T1000 (cell line): ENCODE measurements at places on chromosomes 7 and 10.

GRCh38 chr7:42247301-42247700, 10.3 kb upstream of the GLI3 start:
- no peak for DNase-seq

GRCh38 chr10:29957236-29957635, 102.2 kb downstream of the JCAD start:
- DNase-seq, result no peak

- DNase-seq, result no peak
These were observed 25.4 kb upstream of the EXOC6 start for GRCh38 chr10:92822964-92823363.

DNA sequence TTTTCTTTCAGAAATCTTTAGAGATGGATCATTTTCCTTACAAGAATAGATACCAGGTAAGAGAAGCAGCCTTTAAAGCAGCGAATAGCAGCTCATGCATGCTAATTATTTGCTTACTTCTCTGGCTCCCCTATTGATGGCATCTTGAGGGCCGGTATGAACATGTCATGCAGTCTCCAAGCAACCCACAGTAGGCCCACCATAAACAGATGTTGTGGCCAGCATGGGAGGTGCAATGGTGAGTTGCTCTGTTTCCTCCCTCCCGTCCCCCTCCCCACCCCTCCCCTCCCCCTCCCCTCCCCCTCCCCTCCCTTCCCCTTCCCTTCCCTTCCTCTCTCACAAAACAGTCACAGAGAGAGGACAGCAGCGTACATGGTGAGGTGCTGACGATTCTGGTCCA, 9.7 kb upstream of the ZNF273 start:
- no peak for DNase-seq

- no peak for DNase-seq
These were observed 64.5 kb upstream of the C10orf90 start for GRCh38 chr10:126734967-126735366.

GRCh38 chr10:70649526-70649925, 22.8 kb upstream of the ADAMTS14 start:
- DNase-seq, result peak; percentile 18

GRCh38 chr10:130401860-130402765, 265.9 kb downstream of the GLRX3 start:
- no peak for DNase-seq

GRCh38 chr7:105309235-105310169, 79.2 kb downstream of the SRPK2 start:
- DNase-seq, result no peak

DNA sequence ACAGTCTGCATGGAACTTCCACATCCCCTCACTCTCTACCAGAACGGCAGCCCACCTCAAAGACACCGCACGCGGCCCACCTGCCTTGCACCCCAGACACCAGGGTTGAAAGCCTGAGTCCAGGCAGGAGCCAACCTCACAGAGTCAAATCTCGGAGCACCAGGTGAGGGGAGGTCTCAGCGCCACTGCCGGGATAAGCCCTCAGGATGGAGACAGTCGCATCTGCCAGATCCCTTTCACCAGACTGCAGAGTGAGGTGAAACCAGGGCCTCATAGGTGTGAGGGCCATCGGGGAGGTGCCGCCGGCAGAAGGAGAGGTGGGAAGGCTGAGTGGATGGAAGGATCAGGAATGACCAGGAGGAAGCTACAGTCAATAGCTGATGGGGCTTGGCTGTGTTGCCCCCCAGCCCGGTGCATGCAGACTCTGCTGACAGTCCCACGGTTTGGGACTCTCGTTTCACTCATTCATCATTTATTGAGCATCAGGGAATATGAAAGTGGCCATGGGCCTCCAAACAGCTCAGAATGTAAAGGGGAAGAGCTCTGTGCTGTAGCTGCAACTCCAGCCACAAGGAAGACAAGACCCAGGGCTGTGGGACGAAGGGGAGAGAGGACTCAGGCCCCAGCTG, 315.0 kb downstream of the PTPRN2 start:
- no peak for DNase-seq

DNA sequence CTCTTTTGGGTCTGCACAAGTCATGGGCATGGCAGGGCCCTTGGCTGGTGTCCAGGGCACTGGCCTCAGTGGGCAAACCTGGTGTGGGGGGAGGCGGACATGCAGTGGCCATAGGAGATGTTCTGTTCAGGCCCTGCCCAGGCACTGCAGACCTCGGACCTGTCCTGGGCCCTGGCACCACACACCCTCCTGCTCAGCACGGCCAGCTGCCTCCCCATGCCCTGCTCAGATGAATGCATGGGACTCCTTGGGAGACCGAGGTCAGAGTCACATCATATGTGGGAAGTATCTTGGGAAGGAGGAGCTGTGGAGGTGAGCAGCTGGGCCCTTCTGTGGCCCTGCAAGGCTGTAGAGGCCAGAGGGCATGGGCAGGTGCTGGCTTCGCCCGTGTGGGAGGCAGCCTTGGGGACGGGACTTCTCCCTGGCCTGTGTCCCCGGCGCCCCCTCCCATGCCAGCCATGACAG, 130.8 kb downstream of the VIPR2 start:
- DNase-seq, result no peak

GRCh38 chr7:143126146-143126545, 5.7 kb upstream of the PIP start:
- no peak for DNase-seq

DNA sequence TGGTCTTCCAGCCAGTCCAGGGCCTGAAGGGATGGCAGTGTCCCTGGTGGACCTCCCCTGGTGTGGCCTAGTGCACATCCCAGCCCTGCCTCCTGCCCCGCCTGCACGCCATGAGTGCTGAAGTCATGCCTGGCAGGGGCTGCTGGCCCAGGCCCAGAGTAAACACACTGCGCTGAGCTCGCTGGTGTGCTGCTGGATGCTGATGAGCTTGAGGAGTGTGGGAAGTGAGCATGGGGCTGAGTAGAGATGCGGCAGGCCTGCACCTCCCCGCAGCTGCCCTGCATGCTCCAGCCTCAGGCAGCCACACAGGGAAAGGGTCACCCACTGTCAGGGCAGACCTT, 43.2 kb downstream of the HTRA1 start:
- DNase-seq, result peak; percentile 45

GRCh38 chr7:116354171-116354545, 143.8 kb downstream of the TES start:
- DNase-seq, result no peak

- DNase-seq, result no peak
These were observed 294.4 kb upstream of the NEBL start for GRCh38 chr10:21191512-21191911.

GRCh38 chr7:611281-611810, 91.7 kb upstream of the PDGFA start:
- DNase-seq, result no peak
